ENCODE measurements at places on chromosomes 5 and 9.

- no peak for DNase-seq
Observed at GRCh38 chr5:173629628-173630027, 13.2 kb upstream of the BOD1 start.

DNA sequence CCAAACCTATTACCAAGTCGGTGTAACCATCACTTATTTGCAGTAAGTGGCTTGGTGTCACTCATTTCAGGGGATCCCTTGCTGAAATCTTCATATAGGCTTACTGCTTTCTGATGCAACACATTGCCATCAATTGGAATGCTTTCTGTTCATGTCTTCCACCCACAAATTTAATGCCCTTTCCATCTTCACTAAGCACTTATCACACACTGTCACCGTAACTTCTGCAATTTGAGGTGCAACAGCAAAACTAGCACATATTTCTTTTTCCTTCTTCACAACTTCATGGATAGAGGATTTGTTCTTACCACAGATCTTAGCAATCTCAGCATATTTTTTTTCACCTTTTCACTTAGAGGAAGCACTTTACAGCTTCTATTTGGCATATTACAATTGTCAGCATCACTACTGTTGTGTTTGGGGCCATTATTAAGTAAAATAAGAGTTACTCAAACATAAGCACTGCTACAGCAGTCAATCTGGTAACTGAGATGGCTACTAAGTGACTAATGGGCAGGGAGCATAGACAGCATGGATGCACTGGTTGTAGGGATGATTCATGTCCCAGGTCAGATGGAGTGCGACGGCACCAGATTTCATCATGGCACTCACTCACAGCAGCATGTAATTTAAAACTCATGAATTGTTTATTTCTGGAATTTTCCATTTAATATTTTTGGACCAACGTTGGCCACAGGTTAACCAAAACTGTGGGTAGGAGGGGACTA, 70.1 kb downstream of the PIP5K1B start:
- no peak for DNase-seq

DNA sequence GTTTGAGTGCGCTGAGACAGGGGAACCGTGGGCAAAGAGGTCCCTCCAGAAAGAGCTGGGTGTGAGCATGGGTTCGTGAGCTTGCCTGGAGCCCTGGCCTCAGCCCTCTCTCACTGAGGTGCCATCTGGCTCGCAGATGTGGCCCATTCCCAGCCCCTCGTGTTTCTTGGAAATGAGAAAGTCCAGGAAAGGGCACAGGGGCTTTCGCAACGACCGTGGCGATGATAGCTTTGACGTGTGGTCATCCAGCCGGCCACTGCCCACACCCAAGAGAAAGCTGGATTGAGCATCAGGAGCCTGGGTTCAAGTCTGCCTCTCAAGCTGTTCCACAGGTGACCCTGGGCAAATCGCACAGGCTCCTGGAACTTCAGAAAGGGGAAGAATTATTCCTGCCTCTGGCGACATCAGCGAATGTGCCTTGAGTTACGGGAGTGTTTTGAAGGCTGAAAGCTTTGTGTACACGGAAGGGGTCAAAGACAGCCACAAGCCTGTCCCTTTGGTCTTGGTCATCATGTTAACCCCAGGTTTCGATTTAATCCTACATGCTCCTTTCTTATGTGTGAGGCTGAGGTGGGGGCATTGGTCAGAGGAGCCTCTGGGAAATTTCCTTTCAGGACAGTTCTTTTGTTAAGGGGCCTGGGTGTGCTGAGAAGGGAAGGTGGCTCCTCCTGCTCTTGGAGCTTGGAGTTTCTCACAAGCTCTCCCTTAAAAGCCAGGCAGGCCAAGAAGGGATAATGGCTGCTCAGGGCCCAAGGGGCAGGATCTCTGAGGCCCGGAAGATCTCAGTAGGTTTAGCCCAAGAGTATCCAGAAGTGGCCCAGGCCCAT, 41.7 kb upstream of the IL17B start:
- DNase-seq, result no peak

GRCh38 chr5:129609710-129610109, 138.2 kb upstream of the MINAR2 start:
- no peak for DNase-seq

DNA sequence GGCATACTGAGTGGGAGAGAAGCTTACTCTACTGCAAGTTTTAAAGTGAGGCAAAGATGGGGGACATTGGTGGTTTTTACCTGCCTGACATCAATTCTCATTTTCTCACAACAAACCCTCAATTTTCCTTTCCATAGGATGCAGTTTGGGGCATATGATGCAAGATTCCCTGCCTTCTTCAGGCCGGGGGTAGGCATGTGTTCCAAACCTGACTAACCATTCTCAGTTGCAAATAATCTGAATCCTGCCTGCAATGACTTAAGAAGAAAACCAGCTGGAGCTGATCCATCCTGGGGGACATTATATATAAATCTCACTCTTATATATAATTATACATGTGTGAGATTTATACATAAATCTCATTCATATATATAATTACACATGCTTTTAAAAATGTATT, 223.6 kb upstream of the EFNA5 start:
- DNase-seq, result no peak

DNA sequence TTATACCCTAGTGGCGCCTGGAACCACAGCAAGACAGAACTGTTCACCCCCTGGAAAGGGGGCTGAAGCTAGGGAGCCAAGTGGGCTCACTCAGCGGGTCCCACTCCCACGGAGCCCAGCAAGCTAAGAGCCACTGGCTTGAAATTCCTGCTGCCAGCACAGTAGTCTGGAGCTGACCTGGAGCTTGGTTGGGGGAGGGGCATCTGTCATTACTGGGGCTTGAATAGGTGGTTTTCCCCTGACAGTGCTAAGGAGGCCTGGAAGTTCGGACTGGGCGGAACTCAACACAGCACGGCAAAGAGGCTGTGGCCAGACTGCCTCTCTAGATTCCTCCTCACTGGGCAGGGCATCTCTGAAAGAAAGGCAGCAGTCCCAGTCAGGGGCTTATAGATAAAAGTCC, 19.5 kb downstream of the BTNL3 start:
- no peak for DNase-seq

GRCh38 chr9:80485420-80486250, 913.9 kb downstream of the TLE4 start:
- no peak for DNase-seq

GRCh38 chr5:150155258-150156026, at the start of gene PDGFRB:
TSS of gene PDGFRB (minus strand) at chr5:150155845. CDS start at chr5:150137047, 18,798 bp downstream.
- DNase-seq, result peak; percentile 42

DNA sequence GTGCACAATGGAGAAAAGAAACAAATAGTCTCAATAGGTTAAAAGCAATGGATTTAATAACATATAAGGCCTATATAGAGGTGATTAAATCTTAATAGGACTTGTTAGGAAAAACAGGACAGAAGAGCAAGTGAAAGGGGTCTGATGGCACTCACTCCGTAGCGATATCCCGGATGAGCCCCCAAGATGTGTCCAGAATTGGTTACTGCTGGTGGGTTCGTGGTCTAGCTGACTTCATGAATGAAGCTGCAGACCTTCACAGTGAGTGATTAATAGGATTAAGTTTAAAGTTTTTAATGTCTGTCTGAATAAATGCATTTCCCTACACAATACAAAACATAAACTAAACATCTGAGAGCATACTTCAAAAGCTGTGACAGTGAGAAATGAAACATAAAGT, 110.4 kb upstream of the FAM174A start:
- DNase-seq, result no peak

DNA sequence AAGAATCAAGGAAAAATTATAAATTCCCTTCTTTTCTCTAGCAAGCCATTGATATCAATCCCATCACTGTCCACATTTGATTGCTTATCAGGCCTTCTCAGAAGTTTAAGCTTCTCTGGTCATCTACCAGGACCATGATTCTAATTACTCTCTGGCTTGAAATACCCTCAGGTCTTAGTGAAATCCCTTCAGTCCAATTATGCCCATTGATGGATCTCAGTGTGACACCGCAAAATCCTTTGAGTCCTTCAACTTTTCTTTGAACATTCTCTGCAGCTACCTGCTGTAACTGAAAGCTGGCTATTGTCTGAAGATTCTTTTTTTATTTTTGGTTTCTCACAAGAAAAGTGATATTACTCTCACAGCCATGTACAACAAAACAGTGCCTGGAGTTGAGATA, 3.0 kb upstream of the CDH9 start:
- DNase-seq, result no peak

Measured in D721Med (cell line).